ENCODE measurements at places on chromosomes 4 and X.

GRCh38 chr4:3010577-3010976 lies 47.2 kb downstream of the GRK4 start:
- no peak for DNase-seq

DNA sequence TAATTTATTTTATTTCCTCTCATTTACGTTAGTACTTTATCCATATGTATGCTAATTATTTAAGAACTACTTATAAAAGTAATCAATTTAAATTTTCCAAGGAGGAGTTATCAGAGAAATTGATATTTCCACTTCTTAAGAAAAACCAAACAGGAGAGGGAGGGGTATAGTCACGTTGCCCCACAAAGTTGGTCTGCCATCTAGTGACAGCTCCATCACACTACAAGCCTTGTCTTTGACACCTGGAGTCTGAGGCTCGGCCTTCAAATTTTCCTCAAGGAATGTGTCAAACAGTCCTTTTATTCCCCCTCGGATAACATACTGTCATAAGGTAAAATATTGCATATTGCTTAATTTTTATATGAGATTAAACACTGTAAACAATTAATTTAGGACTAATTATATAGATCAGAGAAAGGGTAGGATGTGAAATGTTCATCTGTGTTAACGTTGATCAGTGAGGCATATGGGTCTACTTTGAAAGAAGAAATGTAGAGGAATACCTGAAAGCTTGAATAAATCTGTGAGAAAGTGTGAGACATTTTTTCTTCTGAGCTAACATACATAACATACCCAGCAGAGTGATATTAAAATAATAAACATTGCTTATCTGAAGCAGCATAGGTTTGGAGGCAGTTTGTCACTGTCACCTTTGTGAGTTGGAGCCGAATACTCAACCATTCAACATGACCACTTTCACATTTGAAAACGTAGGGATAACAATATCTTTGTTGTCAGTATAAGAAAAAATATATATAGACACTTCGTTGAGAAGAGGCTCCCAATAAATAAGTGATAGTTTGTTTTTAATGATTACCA lies 114.4 kb downstream of the GLRA3 start:
- DNase-seq: peak; percentile 47

GRCh38 chr4:73844806-73845205 lies 8.3 kb upstream of the PF4V1 start:
- no peak for DNase-seq

DNA sequence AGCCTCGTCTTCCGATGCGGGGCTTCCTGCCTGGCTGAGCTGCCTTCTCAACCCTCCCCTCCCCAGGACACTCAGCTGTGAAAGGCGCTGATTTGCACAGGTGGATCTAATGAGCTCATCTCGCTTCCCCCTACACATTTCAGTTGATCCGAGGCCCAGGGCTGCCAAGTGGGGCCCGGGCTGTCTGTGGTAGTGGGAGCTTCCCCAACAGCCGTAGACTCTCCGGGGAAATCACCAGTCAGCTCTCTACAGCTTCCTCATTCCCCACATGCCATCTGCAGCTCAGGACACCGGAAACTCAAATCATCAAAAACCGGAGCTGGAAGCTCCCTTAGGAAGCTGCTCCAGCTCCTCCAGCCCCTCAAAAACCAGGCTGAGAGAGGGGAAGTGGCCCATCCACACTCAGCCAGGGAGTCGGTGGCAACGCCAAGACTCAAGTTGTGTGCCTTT lies 56.2 kb downstream of the SMIM20 start:
- no peak for DNase-seq

GRCh38 chr4:52780617-52781354 lies 29.6 kb upstream of the ERVMER34-1 start:
- no peak for DNase-seq

- DNase-seq: no peak
These were observed 88.7 kb downstream of the ATP11C start for GRCh38 chrX:139844163-139844562.

GRCh38 chr4:792626-793092 lies 33.3 kb downstream of the CPLX1 start:
- no peak for DNase-seq

GRCh38 chrX:106999002-106999975 lies 723 bp downstream of the MORC4 start:
- DNase-seq: peak; percentile 56

DNA sequence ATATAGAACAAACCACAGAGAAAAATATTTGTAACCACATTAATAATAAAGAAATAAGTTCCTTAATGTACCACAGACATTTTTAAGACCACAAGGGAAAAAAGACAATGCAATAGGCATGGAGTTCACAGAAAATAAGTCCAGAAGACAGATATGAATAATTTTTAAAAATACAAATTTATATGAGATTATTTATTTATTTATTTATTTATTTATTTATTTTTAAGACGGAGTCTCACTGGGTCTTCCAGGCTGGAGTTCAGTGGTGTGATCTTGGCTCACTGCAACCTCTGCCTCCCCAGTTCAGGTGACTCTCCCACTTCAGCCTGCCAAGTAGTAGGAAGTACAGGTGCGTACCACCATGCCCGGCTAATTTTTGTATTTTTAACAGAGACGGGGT lies 53.7 kb downstream of the THAP9 start:
- DNase-seq: no peak

GRCh38 chr4:120733968-120734367 lies 188.6 kb downstream of the PRDM5 start:
- DNase-seq: no peak

DNA sequence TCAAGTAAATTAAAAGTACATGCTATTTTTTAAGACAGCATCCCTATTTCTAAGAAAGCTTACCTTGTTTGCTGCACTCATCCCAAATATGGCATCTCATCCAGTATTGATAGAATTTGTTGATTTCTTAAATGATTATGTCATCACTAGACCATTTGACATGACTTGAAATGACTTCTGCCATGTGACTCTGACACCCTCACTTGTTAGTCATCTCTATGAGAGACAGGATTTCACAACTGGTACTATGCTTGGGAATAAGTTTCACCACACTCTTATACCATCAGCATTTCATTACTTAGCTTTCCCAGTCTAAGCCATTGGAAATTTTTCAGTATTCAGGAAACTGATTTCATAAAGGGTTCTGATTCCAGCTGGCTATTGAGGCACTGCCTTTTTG lies 55.3 kb downstream of the TMPRSS11F start:
- DNase-seq: no peak

DNA sequence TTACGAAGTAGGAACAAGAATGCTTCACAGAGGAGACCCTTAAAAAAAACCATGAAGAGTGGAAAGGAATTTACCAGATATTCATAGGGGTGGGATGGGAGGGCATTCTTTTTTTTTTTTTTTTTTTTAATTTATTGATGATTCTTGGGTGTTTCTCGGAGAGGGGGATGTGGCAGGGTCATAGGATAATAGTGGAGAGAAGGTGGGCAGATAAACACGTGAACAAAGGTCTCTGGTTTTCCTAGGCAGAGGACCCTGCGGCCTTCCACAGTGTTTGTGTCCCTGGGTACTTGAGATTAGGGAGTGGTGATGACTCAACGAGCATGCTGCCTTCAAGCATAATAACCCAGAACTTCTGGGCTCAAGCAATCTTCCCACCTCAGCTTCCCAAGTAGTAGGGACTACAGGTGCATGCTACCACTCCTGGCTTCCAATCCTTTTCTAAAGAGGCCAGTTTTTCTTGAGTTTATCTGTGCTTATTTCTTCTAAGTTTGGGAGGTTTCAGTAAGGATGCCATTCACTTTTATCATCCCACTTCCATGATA lies 65.9 kb upstream of the OGT start:
- no peak for DNase-seq

- DNase-seq: no peak
These were observed 240.7 kb upstream of the ATP6AP2 start for GRCh38 chrX:40340116-40340515.

GRCh38 chr4:183106839-183107238 lies 7.8 kb downstream of the WWC2 start:
- DNase-seq: no peak

DNA sequence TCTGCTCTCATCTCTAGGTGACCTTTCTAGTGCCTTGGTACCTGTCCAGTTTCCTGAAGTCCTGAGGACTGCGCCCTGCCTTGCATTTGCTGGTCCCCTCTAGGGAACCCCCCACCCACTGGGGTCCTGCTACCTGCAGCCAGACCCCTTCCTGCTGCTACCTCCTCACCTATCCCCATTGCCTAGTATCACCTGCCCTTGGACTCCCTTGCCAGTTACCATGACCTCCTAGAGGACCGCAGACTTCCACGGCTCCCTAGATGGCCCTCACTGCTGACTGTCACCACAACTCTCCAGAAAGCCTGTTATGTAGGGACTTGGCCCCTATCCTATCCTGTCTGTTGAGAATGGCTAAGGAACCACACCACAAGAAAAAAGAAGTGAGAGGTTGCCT lies 166.6 kb downstream of the EFNB1 start:
- DNase-seq: no peak

DNA sequence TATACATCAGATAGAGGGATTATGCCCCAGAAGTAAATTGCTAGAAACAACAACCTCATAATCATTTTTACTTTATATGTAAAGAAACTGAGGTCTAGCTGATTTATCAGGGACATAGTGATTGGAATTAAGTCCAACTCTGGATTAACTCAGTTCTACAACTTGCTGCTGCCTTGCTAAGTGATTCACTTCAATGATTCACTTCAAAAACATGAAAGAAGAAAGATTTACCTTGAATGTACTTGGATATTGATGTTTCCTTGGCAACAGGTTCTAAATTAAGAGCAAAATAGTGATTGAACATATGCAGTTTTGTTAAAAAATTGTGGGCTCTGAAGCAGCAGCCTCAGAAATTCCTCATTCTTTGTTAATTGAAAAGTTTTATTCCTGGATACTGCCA lies 99.8 kb upstream of the H2AZ1 start:
- DNase-seq: no peak

GRCh38 chrX:20019672-20020365 lies 29.0 kb upstream of the BCLAF3 start:
- DNase-seq: no peak

GRCh38 chr4:123102897-123103471 lies 180.6 kb upstream of the NUDT6 start:
- DNase-seq: no peak

GRCh38 chrX:107686026-107686425 lies 57.7 kb downstream of the PRPS1 start:
- no peak for DNase-seq

DNA sequence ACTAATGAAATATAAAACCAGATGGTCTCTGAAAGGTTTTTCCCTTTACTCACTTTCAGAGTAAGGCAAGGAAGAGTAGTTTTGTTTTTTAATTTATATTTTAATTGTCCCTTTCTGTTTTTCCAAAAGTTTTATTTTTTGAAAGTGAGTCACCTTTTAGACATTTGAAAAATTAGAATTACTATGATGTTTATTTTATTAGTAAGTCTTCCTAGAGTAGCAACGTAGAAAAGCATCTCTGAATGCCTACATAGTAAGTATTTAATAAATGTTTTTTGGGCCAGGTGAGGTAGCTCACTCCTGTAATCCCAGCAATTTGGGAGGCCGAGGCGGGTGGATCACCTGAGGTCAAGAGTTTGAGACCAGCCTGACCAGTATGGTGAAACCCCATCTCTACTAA lies 51.1 kb downstream of the TET2 start:
- no peak for DNase-seq

DNA sequence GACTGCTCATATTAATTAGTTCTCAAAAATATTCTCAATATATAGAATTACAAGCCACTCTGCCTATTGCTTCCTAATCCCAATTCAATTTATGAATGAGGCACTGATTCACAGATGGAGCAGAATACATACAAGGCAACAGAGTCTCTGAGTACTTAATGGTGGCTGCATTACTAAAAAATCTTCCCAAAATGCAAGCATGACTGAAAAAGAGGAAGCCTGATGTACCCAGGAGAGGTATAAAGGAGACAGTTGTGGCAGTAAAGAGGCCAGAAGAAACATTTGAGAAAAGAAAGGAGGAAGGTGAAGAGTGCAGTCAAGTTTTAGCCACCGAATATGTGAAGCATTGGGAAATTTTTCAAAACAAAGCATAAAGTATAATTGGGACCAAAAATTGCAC lies 163.2 kb upstream of the INTU start:
- DNase-seq: no peak

- no peak for DNase-seq
These were observed 18.4 kb downstream of the IL21 start for GRCh38 chr4:122602277-122603142.

DNA sequence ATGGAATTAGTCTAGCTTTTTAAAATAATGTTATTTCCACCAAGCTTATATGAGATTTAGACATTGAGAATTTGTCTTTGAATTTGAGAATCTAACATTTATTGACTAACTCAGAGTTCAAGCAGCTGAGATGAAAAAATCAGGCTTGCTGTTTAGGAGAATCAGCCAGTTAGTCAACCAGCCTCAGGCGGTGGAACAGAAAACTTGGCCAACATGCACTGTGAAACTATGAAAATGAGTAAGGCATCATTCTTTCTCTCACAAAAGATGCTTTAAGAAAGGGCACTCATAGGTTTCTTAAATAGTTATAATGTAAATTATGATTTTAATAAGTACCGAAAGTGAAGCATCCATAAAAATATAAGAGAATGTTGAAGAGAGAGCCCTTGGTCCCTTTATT lies 84.2 kb downstream of the NFKB1 start:
- no peak for DNase-seq

DNA sequence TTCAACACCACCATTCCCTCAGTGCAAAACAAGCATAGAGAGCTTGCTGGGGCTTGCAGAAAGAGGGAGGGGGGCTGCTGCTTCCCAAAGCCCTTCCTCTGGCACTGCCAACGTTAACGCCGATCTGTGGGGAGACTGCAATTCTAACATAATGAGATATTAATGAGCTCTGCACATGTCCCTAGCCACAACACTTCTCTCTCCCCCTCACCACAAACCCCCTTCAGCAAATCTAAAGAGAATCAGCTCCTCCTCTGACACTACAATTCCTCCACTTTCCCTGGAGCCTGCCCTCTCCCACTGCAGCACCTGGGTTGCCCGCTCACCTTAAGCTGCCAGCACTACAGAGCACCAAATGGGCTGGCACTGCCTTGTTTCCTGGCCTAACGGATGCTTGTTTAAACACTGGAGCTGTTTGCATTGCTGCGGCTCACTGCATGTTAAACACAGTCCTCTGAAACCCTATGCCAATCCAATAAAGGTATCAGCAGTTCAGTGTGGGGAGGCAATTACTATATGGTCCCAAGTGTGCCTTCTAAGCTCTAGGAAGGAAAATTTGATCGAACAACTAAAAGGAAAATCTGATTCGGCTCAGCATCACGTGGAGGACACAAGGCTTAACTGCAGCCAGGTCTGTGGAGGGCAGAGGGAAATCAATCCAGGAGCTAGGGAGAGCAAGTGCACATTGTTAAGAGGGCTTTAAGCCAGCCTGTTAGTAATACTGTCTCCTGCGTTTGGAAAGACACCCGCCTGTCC lies 232.4 kb downstream of the MAML3 start:
- DNase-seq: no peak

DNA sequence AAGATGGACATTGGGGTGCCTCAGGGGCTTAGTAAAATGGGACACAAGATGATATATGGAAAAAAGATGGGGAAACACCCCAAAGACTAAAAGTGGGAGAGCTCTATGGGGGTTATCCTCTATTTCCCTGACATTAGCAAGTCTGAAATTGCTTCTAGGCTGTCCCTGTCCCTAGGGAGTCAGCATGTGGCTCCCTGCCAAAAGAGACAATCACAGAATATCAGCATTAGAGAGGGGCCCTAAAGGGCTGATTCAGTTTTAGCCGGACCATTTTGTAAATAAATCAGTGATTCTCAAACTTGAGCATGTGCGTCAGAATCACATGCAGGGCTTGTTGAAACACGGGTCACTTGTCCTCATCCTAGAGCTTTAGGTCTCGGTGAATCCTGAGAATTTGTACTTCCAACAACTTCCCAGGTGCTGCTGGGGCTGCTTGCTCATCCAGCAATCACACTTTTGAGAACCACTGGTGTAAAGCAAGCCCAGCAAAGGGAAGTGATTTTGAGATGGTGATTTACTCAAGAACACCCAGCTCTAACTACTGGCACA lies 165.3 kb upstream of the DGKK start:
- no peak for DNase-seq
